Body of pancreas (tissue), 4 donors: ENCODE measurements at places on chromosomes 16 and 17.

DNA sequence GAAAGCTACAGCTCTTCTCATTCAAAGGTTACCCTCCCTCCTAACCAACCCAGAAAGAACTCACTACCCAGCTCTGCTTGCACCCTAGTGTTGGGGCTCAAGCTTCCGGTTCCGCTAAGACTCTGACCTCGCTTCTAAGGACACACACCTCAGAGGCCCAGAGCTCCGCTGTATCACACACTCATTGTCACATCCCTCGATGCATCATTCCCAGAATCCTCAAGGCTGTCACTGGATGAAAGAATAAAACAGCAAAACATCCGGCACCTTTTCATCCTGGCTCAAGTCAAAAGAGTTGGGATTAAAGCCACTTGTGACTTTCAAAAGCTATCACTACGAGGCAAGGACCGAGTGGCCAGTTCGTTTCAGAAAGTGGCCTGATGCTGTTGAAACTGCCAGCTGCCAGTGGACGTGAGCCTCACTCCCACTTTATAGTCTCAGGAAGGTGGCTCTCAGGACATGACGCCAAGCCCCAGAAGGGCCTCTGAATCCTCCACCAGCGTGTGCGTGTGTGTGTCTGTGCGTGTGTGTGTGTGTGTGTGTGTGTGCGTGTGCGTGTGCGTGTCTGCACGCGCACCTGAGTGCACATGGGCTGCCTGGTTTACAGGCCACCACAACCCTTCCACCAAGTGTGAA, 29.0 kb downstream of the ZFHX3 start:
- no peaks in the 10 kb centered on the region for H3K36me3 ChIP-seq
- peak overlapping the region; percentile 71 for H3K27ac ChIP-seq
- no peak overlapping the region for H3K4me3 ChIP-seq
- peak; percentile 8 for DNase-seq

- no peak overlapping the region for H3K4me3 ChIP-seq
- no peaks in the 10 kb centered on the region for H3K36me3 ChIP-seq
- no peak overlapping the region for H3K27ac ChIP-seq
- no peaks in the 10 kb centered on the region for H3K27me3 ChIP-seq
Measured at GRCh38 chr16:68003031-68003430, 3.7 kb upstream of the DPEP2 start.

GRCh38 chr16:88063211-88063773, 112.1 kb downstream of the BANP start:
- H3K4me3 ChIP-seq, result no peak overlapping the region
- no peaks in the 10 kb centered on the region for H3K36me3 ChIP-seq
- H3K27me3 ChIP-seq, result no peaks in the 10 kb centered on the region
- H3K4me1 ChIP-seq, result peaks cover 6% of the 10 kb centered on the region
- no peak for DNase-seq

DNA sequence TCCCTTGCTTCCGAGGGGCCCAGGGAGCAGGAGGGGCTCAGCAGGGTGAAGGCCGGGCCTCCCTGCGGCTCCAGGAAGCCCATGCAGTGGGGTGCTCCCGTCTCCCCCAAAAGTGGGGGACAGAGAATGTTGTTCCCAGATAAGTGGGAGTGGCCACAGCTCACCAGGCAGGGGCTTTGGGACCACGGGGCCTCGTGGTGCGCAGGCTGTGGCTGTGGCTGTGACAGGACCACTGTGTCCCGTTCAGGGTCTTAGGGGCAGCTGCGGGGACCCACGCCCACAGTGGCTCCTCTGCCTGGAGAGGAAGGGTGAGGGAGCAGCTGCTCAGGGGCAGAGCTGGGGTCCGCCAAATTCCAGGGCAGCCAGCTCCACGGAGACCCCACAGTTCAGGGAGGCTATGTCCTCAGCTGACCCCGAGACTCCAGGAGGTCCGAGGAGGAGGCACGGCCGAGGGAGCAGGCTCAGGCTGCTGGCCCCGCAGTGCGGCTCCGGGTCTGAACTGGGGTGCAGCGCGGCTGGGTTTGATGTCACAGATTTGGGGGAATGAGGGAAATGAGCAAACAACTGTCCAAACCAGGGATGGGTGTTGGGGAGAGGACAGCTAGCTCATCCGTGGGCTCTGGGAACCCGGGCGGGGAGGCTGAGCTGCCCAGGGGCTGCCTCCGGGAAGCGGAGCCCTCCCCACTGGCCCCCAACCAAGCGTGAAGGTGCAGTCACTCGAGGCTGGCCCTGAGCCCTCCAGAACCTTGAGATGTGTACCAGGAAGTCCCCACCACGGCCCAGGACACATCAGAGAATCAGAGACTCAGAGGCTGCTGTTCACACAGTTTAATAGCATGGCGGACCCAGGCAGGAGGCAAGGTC, 23.4 kb downstream of the TPSD1 start:
- no peak overlapping the region for H3K27ac ChIP-seq
- H3K36me3 ChIP-seq, result no peaks in the 10 kb centered on the region
- DNase-seq, result no peak
- no peaks in the 10 kb centered on the region for H3K4me1 ChIP-seq
- H3K4me3 ChIP-seq, result no peak overlapping the region

- H3K27me3 ChIP-seq, result no peaks in the 10 kb centered on the region
- no peak overlapping the region for H3K27ac ChIP-seq
- H3K4me3 ChIP-seq, result no peak overlapping the region
- DNase-seq, result no peak
- no peaks in the 10 kb centered on the region for H3K4me1 ChIP-seq
Measured at GRCh38 chr17:40777459-40777858, 4.9 kb downstream of the KRT27 start.

DNA sequence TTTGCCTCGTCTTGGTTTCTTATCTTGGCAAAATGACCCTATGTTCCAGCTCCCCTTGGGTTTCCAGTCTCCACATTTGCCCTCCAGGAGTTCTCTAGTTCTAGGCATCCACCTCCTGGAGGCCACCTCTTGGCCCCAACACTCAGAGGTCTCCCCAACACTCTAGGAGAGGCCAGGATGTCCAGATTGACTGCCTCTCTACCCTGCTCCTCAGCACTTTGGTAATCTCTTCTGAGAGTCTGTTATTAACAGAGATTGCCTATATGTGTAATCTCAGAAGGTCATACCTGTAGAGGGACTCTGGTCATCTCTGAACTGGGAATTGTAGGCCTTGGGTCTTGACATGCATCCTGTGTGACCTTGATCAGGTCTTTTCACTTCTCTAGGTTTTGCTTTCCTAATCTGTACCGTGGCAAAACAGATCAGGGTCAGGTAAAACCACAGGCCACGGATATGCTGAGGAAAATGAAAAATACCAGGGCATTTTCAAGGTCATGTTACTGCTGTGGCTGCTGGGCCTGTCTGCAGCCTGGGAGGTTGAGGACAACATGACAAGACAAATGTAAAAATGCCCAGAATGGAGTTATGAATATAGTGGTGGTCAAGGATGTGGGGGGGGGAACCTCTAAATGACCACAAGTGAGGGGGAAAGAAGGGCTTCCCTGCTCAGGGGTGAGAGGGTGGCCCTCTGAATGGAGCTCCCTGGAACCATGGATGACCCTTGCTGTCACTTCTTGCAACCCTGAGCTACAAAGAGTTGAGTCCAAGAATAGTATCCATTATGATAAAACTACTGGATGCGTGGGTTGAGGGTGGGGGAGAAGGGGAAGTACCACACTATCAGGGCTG, 5.0 kb upstream of the CCL4L2 start:
- no peak overlapping the region for H3K27ac ChIP-seq
- H3K4me1 ChIP-seq, result peaks cover 15% of the 10 kb centered on the region
- H3K36me3 ChIP-seq, result no peaks in the 10 kb centered on the region

DNA sequence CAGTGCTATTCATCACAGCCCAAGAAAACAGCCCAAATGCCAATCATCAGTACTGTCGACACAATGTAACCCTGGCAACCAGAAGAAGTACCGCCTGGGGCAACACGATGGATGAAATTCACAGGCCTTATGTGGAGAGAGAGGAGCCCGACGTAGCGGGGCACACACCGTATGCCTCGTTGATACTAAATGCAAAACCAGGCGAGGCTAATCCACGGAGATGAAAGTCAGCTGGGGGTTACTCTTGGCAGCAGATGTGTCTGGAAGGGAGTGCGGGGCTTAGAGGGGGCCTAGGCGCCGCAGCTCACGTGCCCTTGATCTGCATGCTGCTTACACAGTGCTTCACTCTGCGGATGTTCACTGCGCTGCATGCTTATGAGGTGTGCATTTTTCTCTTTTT, 29.8 kb downstream of the ITGAE start:
- no peaks in the 10 kb centered on the region for H3K36me3 ChIP-seq
- no peaks in the 10 kb centered on the region for H3K4me1 ChIP-seq
- no peaks in the 10 kb centered on the region for H3K27me3 ChIP-seq
- no peak overlapping the region for H3K4me3 ChIP-seq
- no peak overlapping the region for H3K27ac ChIP-seq

GRCh38 chr16:8934601-8935000, 29.1 kb downstream of the USP7 start:
- DNase-seq, result peak; percentile 44
- no peaks in the 10 kb centered on the region for H3K27me3 ChIP-seq
- no peak overlapping the region for H3K27ac ChIP-seq
- no peaks in the 10 kb centered on the region for H3K36me3 ChIP-seq
- H3K4me3 ChIP-seq, result no peak overlapping the region
